ENCODE measurements at places on chromosomes 16 and 17.

- DNase-seq, result no peak
Measured at GRCh38 chr16:72270531-72270930, 98.6 kb upstream of the PMFBP1 start.

DNA sequence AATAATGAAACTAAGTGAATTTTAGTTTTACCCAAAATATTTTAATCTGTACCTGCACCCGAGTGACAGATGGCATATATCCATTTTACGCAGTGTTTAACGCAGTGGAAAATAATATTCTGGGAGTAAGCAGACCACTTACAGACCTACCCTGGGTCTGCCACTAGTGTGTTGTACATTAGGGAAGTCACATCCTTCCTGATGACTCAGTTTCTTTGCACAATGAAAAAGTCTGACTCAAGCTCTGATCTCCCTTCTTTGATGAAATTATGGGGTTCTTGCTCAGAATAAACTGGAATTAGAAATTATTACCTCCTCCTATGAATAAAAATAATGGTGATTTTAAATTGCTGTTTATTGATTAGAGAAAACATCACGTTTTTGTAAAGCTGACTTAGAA is 123.2 kb upstream of the AXIN2 start:
- no peak for DNase-seq

GRCh38 chr17:28147017-28147416 is 104.5 kb downstream of the NLK start:
- DNase-seq, result no peak

- DNase-seq, result no peak
Measured at GRCh38 chr16:28527985-28528384, 10.8 kb downstream of the NUPR1 start.

GRCh38 chr16:58459344-58460218 is 40.4 kb upstream of the NDRG4 start:
- no peak for DNase-seq

GRCh38 chr16:31785126-31785525 is 88.5 kb upstream of the ZNF267 start:
- no peak for DNase-seq

DNA sequence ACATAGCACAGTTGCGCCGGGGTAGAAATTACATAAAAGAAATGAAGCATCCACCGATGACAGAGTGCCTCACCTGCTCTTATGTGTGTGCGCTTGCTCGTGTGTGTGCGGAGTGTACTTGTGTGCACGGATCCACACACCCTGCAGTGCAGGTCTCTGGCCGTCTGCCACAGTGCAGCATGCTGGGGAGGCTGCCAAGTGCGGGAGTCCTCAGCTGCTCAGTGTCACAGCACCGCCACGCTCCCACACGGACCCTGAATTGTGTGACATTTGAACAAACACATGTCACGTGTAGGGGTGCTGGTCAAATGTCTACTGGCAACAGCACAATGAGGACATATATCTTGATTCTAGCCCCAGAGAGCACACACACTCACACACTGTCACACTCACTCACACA is 243.0 kb upstream of the MYOCD start:
- DNase-seq, result no peak

GRCh38 chr16:21953541-21953902 is 361 bp downstream of the UQCRC2 start:
- DNase-seq, result no peak

DNA sequence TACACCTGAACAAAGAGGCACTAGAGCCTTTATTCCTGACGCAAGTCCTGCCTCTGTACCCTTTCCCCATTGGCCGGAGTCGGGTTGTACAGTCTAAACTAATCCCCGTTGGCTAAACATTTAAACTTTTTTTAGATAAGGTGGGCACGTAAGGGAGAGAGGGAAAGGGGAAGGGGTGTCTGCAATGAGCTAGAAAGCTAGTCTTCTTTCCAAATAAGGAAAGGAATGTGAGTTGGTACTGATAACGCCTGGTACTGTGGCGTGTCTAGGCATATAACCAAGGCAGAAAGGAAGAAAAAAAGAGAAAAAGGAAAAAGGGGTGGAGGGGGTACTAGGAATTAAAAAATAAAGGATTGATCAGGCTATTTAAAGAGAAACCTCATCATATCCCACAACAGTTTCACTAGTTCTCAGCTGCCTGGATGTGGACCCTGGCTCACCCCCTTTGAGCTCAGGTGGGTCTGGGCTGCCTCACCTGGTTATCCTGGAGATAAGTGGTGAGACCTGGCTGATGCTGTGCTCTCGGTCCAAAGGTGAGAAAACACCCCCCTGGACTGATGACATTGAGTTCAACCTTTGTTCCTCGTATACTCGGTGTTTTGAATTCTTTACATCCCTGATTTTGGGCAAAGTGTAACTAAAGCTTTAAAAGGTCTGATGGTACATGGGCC is 90.9 kb upstream of the EEF2KMT start:
- no peak for DNase-seq

- DNase-seq, result no peak
Measured at GRCh38 chr16:57574086-57574485, 31.6 kb downstream of the ADGRG5 start.

DNA sequence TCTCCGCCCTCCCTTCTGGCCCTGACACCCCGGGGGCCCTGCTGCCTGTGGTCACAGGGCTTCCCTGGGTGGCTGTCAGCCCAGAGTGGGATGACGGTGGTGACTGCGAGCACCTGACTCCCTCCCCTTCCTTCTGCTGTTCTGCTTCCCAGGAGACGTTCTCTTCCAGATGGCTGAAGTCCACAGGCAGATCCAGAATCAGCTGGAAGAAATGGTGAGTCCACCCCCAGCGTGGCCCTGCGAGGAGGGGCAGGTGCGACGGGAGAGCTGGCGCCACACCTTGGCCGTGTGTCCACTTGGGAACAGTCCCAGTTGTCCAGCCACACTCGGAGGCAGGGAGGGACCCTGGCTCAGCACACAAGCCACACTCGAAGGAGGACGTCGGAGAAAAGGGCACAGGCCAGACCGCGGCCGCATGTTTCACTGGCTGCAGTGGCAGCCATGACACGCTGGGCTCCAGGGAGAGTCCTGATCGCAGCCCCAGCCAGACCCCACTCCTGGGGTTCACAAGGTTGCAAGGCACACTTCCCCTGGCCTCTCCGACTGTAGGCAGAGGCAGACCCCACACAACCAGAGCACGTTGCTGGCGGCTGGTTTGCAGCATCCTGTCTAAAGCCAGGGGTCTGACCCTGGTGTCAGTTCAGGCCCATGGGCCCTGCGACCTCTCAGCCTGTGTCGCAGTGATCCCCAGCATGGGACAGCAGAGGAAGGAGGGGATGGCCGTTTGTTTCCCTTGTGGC is 49.9 kb downstream of the BAIAP2 start:
- no peak for DNase-seq

DNA sequence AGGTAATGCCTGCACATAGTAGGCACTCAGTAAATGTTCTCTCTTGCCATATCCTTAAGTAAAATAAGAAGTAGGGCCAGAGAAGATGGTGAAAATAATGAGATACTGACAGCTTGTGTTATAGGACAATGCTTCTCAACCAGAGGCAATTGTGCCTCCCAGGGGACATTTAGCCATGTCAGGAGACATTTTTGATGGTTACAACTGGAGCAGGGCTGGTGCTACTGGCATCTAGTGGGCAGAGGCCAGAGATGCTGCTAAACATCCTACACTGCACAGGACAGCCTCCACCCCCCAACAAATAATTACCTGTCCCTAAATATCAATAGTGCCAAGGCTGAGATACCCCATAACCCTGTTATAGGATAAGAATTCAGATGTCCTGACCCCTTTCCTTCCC is 1.7 kb downstream of the RAD51D start:
- no peak for DNase-seq

GRCh38 chr16:11278681-11279628 is 2.2 kb downstream of the PRM1 start:
- no peak for DNase-seq

- DNase-seq, result no peak
Measured at GRCh38 chr17:82820278-82821251, 19.3 kb downstream of the ZNF750 start.

DNA sequence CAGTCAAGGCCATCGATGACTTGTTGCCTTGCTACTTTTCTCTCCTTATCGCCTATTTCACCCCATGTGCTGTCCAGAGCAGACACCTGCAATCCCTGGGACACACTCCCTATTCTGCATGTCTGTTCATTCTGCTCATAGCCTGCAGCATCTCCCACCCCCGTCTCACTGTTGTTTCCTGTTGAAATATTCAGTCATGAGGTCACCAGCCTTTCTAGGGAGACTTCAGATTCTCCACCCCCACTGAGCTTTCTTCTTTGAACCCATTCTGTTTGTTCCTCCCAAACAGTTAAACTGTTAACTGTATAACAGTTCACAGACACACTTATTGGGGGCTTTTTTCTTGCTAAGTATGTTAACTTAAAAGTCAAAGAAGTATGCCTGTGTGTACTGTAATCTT is 94.4 kb downstream of the AATF start:
- no peak for DNase-seq

DNA sequence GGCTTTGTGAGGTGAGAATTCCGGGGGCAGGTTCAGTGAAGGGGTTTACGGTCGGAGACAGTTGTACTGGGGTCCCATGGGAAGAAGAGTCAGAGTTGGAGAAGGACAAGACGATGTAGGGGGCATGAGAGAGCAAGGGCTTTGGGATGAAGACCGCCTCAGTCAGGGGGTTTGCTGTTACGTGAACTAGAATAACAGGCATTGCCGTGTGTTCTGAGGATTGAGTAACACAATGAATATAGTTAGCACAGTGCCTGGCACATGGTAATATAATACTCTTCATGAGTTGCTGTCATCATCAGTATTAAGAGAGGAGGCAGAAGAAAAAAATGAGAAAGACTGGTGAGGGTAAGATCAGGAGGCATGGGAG is 577 bp downstream of the ZNF646 start:
- DNase-seq, result no peak

DNA sequence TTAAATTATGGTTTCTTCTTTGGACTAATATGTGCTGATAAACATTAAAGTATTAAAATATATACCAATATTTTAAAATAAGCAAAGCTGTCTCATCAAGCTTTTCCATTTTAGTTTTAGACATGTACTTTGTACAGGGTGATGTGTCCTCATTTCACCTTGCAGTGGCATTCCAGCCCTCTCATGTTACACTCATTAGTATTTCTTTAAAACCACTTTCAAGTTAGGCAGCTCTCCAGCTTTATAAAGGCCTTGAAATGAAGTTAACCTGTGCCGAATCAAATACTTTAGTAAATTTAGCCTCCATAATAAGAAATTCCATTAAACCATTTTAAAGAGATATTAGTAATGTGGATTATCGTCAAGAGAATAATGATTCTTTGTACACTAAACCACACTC is 107.6 kb upstream of the HLF start:
- no peak for DNase-seq

DNA sequence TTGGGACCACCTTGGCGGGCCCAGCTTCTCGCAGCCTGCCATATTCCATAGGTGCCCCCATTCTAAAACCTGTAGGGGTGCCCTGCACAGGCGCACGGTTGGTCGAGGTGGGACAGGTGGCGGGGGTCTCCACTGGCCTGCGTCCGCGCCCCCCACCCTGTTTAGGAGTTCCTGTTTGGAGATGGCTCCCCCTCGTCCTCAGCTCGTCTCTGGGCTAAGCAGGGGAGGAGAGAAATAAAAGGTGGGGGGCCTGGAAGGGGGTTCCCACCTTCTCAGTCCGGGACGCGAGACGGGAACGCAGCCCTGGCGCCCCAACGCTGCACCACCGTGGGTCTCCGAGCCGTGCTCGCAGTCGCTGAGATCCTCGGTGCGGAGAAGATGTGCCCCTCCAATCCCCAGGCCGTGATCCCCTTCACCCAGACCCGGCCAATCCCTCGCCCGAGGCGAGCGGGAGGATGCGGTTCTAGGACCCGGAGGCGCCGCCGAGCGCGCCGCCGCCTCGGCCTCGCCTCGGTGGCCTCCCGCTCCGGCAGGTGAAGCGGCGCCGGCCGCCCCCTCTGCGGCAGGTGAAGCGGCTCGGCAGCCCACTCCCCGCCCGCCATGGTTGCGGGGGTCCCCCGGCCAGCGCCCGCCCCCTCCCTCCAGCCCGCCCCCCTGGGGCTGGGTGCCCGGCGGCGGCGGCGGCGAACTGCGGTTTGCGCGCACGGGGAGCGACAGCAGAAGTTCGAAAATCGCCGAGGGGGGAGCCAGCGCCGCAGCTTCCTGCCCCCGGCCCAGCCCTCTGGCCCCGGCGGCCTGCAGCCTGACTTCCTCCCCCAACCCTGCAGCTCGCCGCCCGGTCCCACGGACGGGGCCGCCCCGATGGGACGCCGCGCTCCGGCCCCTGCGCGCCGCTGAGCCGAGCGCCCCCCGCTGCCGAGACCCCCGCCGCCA is at the start of gene FMNL1:
TSS of gene FMNL1 (plus strand) at position 805 of the 933 bp plus-strand sequence. CDS start 240 bp downstream, outside the sequence.
- DNase-seq, result peak; percentile 69

DNA sequence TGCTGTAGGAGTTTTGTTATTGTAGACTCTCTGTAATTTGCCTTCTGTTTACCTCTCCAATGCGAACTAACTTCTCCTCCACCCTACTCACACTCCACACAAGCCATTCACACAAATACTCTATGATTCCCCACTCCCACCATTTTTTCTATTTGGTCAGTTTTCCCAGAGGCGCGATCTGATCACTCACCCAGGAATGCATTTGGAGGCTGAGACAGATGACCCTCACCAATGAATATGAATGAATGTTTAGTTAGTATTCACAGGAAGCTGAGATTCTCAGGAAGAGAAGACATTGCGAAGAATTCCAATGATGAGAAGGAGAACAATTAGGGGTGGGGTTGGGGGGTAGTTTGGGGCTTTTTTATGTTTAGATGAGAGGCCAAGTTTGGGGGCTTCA is 10.5 kb upstream of the ANKFN1 start:
- DNase-seq, result no peak

DNA sequence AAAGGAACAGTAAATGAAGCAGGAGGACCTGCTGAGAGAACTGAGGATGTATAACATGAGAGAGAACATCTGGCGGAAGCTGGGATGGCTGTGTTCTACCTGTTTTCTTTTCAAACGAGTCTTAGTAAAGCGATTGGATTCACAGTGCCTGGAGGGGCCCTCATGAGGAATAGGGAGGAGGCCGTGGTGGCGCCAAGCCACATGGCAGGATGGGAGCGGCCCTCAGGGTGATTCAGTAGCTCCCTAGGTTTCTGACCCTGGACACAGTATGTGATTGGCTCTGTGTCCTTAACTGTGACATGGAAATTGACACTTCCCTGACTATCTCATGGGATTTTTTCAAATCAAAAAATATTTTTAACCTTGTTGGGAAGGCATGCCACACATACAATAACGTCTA is 32.1 kb downstream of the USP43 start:
- DNase-seq, result no peak

GRCh38 chr16:57966204-57966771 is 4.6 kb downstream of the CNGB1 start:
- no peak for DNase-seq

DNA sequence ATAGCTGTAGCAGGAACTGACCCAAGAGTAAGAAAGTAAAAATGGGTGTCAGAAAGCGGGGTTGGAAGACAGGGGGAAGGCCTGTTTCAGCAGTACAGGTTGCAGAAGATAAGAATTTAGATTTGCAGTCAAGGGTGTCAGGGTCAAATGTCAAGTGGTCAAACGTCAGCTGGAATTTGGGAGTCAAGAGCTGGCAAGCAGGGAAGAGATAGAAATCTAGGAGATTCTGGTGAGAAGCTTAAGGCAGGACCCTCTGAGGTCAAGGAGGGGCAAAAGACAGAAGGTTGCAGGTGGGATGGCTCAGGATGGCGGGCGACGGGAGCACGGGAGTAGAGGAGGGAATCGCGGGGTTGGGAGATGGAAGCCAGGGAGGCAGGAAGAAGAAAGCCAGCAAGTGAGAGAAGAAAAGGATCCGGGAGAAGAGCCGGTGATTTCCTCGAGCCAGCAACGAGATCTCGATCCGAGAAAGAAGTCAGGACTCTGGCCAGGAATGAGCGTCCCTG is 335 bp downstream of the SLC25A35 start:
- no peak for DNase-seq

- no peak for DNase-seq
Measured at GRCh38 chr16:85992359-85992758, 93.4 kb downstream of the IRF8 start.

All from T-helper 2 cell (primary cell).